Mononuclear cell (primary cell): ENCODE measurements at places on chromosomes 1 and 21. TPM values are rescaled to one million over a fixed set of nuclear protein-coding genes. Genes with fewer than 3 reads are reported as not detected.

CNIH3 gene
- total RNA-seq = 1.4 TPM

TPTE gene
- total RNA-seq = not detected

SGIP1 gene
- total RNA-seq = 0.10 TPM

SPRR3 gene
- not detected for total RNA-seq

CERS2 gene
- 84.8 TPM for total RNA-seq

CDC7 gene
- total RNA-seq = 1.8 TPM

PCP4L1 gene
- total RNA-seq = not detected

MPZ gene
- 1.0 TPM for total RNA-seq

PKNOX1 gene
- total RNA-seq = 4.8 TPM

PCP4 gene
- total RNA-seq = not detected

MRPL39 gene
- 11.8 TPM for total RNA-seq

CSF3R gene
- total RNA-seq = 153 TPM

URB1 gene
- total RNA-seq = 3.5 TPM

BCL2L15 gene
- total RNA-seq = 1.6 TPM

GNAT2 gene
- total RNA-seq = not detected

SIPA1L2 gene
- 2.4 TPM for total RNA-seq

WNT9A gene
- under 0.01 TPM for total RNA-seq

GSTM5 gene
- total RNA-seq = not detected

LAMC2 gene
- total RNA-seq = not detected

RHD gene
- total RNA-seq = 1.2 TPM

ELF3 gene
- 2.8 TPM for total RNA-seq

PRDM16 gene
- not detected for total RNA-seq
